T-cell (primary cell): ENCODE measurements at places on chromosomes 2 and 18. TPM values are rescaled to one million over a fixed set of nuclear protein-coding genes. Genes with fewer than 3 reads are reported as not detected.

DNA sequence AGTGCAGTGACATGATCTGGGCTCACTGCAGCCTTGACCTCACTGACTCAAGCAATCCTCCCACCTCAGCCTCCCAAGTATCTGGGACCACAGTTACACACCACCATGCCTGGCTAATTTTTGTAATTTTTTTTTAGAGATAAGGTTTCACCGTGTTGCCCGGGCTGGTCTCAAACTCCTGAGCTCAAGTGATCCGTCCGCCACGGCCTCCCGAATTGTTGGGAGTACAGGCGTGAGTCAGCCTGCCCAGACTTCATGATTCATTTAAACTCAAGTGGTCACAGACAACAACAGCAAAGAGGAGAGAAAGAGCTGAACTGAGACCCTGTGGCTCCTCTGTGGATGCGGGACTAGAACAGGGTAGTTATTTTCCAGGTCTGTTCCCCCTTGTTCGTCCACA, 83.0 kb downstream of the TSHZ1 start:
- no peak for DNase-seq
- no peaks in the 10 kb centered on the region for H3K4me1 ChIP-seq
- H3K36me3 ChIP-seq = no peaks in the 10 kb centered on the region
- no peak overlapping the region for H3K27ac ChIP-seq
- H3K27me3 ChIP-seq = no peaks in the 10 kb centered on the region
- H3K4me3 ChIP-seq = no peak overlapping the region

DNA sequence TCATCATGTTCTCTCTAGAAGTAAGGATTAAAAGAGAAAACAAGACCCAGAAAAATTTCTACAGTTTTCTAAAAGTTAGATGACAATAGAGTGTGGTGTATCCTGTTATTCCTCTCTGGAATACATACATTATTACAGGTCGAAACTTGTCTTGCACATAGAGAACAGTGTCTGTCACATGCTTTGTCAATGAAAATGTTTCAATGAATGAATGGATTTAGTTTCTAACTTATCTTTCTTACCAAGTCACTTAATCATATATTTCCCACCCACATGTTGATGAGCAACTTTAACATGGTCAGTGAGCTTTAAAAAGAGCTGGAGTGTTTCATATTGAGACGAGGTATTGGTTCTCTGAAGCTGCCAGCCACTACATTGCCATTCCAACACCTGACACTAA, 4.3 kb downstream of the DSG4 start:
- no peak for DNase-seq
- no peaks in the 10 kb centered on the region for H3K36me3 ChIP-seq
- H3K27ac ChIP-seq = no peak overlapping the region
- no peak overlapping the region for H3K4me3 ChIP-seq

Gene C2orf66
- total RNA-seq = not detected

Gene M1AP
- not detected for total RNA-seq

DNA sequence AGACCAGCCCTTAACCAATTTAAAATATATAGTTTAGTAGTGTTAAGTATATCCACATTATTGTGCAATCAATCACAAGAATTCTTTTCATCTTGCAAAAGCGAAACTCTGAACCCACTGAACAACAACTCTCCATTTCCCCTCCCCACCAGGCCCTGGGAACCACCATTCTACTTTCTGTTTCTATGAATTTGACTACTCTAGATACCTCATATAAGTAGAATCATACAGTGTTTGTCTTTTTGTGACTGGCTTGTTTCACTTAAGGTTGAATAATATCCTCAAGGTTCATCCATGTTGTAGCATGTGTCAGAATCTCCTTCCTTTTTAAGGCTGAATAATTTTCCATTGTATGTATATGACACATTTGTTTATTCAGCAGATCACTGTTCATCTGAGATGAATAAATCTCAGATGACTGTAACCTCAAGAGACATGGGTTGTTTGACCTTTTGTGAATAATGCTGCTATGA, 8.1 kb upstream of the SOS1 start:
- no peaks in the 10 kb centered on the region for H3K36me3 ChIP-seq
- peak overlapping the region; percentile 80 for H3K27ac ChIP-seq
- H3K27me3 ChIP-seq = no peaks in the 10 kb centered on the region
- H3K4me3 ChIP-seq = no peak overlapping the region
- DNase-seq = peak; percentile 49
- H3K4me1 ChIP-seq = peaks cover 19% of the 10 kb centered on the region

DNA sequence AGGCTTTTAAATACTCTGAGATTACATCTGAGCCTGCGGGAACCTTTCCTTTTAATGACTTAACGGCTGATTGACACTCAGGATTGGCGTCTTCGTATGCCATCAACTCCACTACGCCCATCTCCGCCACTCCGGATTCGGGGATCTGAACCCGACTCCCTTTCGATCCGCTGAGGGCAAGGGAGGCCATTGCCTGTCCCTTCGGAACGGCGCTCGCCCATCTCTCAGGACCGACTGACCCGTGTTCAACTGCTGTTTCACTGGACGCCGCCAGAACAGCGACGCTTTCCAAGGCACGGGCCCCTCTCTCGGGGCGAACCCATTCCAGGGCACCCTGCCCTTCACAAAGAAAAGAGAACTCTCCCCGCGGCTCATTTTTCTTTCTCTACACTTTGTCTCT, 90.4 kb downstream of the PID1 start:
- no peak overlapping the region for H3K4me3 ChIP-seq
- H3K27me3 ChIP-seq = no peaks in the 10 kb centered on the region
- H3K4me1 ChIP-seq = no peaks in the 10 kb centered on the region
- no peak for DNase-seq

Gene CDH2
- not detected for total RNA-seq

Gene EGR4
- not detected for total RNA-seq

Gene GPR39
- not detected for total RNA-seq

DNA sequence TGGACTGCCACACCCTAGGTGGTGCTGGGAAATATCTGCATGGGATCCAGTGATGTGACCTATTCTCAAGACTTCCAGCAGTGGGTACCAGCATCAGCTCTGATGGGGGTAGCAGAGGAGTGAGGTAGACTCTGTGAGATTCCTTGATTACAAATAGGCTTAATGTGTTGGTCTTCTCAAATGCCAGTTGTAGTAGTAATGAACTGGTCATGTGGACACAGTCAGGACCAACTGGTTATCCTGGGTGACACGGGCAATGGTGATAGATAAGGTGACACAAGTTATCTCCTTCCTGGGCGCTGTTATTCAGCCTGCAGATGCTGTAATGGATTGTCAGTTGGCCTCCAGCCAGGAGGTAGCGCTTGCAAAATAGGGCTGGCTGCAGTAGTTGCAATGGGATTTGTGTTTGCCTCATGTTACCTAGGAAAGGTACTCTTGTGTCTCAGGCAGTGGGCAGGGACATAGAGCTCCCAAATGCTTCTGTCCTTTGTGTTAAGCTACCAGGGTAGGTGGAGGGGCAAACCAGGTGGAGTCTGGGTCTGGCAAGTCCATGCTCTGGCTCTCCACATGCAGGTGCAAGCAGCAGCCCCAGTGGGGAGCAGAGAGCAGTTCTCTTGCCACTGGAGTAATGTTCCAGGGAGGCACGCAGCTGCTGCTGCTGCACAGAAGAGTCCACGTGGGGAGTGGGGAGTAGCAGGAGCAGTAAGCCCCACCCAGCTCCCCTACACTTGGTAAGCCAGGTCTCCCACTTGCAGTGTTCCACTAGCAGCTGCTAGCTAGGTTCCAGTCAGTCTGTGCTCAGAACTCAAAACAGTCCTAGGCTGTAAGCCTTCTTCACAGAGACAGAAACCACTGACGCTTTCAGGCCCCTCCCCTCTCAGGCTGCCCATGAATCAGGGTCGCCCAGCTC, 505.4 kb upstream of the DDX18 start:
- no peaks in the 10 kb centered on the region for H3K36me3 ChIP-seq
- H3K4me3 ChIP-seq = no peak overlapping the region
- no peak overlapping the region for H3K27ac ChIP-seq
- DNase-seq = no peak
- H3K4me1 ChIP-seq = no peaks in the 10 kb centered on the region
- H3K27me3 ChIP-seq = no peaks in the 10 kb centered on the region

- H3K27ac ChIP-seq = no peak overlapping the region
- no peaks in the 10 kb centered on the region for H3K27me3 ChIP-seq
- H3K36me3 ChIP-seq = no peaks in the 10 kb centered on the region
- DNase-seq = no peak
- H3K4me3 ChIP-seq = no peak overlapping the region
These were observed 3.7 kb upstream of the ADI1 start for GRCh38 chr2:3522961-3523421.

DNA sequence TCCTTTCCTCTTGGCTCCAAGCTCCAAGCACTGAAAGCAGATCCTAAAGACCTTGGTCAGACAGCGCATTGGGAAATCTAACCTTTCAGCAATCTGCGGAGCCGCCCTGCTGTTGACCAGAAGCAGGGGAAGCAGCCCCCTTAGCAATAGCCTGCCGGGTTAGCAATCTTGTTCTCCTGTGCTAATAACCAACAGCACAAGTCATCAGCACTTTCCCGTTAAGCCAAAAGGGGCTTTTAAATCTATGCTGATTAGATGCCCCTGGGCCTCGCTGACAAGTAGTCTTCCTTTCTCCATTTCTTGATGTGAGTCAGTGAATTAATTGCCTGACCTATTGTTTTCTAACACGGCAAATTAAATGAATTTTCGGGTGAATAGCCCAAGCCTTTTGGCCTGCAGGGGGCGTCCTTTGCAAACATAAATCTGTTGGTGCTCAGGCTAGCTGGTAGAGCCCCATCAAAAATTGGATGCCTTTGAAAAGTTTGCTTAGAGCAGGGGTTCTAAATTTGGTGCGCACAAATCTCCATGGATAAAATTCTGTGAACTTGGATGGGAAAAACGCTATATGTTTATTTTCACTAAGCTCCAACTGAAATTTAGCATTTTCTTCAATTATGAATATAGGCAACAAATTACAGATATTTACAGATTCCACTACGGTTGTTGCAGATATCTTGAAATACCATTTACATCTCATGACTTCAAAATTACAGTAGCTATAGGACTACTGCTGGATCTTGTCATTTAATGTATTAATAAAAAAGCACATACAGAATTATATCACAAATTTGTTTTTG, 24.6 kb downstream of the MAIP1 start:
- H3K4me3 ChIP-seq = no peak overlapping the region
- no peaks in the 10 kb centered on the region for H3K27me3 ChIP-seq
- no peak overlapping the region for H3K27ac ChIP-seq
- peak; percentile 80 for DNase-seq
- peaks cover 4% of the 10 kb centered on the region for H3K4me1 ChIP-seq

DNA sequence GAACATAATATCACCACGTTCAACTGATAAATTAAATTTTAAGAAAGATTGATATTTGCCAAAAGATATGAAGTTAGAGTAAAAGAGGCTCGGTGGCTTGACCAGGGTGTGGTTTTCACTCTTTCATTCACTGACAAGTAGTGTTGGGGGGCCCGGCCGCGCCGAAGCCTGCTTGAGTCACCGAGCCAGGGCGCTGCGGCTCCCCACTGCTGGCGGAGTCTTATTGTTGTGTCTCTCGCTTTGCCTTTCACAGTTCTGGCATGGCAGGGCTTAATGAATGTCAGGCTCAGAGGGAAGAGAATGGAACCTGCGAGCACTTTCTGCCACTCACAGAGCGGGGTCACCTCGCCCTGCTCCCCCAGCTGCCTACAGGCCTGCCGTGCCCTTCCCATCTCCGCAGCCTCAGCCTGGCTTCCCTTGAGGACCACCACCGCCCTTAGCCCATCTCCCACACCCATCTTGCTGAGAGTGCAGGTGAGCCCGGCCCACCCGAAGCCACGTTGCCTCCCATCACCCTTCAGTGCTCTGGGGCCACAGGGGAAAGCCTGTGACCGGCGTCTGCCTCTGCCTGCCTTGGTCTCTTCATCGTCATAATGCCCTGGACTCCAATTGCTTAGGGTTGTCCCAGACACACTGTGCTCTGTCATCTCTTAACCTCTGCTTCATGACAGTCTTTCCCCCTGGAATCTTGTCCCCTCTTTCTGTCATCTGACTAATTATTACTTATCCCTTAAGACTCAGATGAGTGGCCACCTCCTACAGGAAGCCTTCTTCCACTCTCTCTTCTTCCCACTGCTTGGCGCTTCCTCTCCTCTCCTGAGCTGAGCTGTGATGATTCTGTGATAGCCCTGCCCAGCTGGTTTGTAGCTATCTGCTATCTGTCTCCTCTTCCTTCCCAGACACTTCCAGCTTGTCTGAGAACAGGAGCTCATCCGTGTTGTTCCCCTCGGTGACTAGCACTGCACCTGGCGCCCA, 142.5 kb downstream of the FAM210A start:
- no peak for DNase-seq
- H3K4me1 ChIP-seq = peaks cover 7% of the 10 kb centered on the region
- no peaks in the 10 kb centered on the region for H3K27me3 ChIP-seq

DNA sequence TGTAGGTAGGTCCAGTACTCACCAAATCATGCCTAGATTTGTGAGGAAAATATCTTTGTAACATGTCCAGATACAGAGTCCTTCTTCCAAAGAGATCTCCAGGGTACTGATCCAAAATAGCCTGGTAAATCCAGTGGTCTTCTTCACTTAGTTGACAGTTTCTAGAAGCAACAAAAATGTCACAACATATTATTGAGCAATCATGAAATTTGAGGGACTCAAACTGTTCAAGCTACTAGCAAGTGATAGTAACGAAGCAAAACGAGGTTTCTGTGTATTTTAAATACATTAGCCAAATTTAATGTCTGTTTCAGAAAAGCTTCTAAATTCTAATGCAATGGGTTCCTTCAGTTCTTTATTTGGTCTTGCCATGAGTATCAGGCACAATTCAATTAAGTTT, 142.8 kb downstream of the CCDC148 start:
- peaks cover 3% of the 10 kb centered on the region for H3K27me3 ChIP-seq
- H3K36me3 ChIP-seq = no peaks in the 10 kb centered on the region
- no peaks in the 10 kb centered on the region for H3K4me1 ChIP-seq
- H3K4me3 ChIP-seq = no peak overlapping the region
- DNase-seq = no peak
- H3K27ac ChIP-seq = no peak overlapping the region

GRCh38 chr2:215311625-215312396, at the start of gene ATIC:
Gene ATIC (plus strand): TSS chr2:215312059. CDS start chr2:215312143, 84 bp downstream.
- H3K27ac ChIP-seq = peak within 1 kb of the TSS; percentile 42
- peak within 1 kb of the TSS; percentile 96 for H3K4me3 ChIP-seq
- DNase-seq = peak; percentile 82

DNA sequence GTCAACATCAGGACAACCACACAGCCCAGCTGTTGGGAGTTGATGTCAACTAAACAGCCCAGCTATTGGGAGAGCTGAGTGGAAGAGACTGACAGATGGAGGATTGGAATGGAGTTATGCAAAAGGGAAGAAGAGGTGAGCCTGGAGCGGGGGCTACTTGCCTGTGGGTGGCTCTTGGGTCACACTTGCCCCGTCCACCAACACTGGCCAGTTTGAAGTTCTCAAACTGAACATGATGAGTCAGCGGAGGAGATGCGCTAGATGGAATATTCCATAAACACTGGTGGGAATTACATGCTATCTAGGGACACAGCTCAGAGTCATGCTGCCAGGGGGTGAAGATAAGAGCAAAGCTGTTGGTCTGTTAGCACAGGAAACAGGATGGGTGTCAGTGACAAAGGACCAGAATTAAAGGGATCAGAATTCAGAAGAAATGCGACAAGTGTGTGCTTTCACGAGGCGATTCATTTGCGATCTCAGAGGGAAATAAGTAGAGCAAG, 33.2 kb upstream of the AGAP1 start:
- H3K27me3 ChIP-seq = peaks cover 32% of the 10 kb centered on the region
- no peaks in the 10 kb centered on the region for H3K36me3 ChIP-seq
- no peak overlapping the region for H3K4me3 ChIP-seq
- no peak for DNase-seq
- no peak overlapping the region for H3K27ac ChIP-seq
- no peaks in the 10 kb centered on the region for H3K4me1 ChIP-seq
